ENCODE measurements at places on chromosomes 1 and 21.

DNA sequence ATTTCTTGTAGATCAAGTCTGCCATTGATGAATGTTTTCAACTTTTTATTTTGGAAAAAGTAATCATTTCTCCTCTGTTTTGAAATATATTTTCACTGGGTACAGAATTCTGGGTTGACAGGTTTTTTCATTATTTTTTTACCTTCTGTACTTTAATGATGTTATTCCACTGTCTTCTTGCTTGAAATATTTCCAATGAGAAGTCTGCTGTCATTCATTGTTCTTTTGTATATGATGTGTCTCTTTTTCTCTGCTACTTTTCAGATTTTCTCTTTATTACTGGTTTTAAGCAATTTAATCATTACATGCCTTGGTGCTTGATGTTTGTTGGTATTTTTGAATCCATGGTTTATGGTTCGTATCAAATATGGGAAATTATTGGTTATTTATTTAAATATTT is 22.4 kb upstream of the FOXO6 start:
- no peak for DNase-seq

- DNase-seq = no peak
Measured at GRCh38 chr1:178311164-178311563, 185.6 kb downstream of the CLEC20A start.

- no peak for DNase-seq
Measured at GRCh38 chr1:52562766-52563165, 9.9 kb upstream of the TUT4 start.

DNA sequence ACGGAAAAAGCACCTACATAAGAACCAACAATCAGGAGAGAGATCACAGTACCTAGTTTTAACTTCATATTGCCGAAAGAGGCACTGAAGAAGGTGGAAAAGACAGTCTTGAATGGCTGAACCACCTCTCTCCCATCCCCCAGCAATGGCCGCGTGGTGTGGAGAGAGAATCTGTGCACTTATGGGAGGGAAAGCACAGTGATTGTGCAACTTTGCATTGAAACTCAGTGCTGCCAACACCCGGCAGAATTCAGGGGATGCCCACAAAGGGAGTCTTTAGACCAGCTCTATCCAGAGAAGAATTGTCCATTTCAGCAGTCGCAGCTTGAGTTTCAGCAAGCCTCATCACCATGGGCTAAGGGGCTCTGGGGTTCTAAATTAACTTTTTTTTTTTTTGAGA is 186.3 kb upstream of the USP25 start:
- no peak for DNase-seq

GRCh38 chr1:45016767-45017166 is 4.7 kb downstream of the UROD start:
- DNase-seq = no peak

DNA sequence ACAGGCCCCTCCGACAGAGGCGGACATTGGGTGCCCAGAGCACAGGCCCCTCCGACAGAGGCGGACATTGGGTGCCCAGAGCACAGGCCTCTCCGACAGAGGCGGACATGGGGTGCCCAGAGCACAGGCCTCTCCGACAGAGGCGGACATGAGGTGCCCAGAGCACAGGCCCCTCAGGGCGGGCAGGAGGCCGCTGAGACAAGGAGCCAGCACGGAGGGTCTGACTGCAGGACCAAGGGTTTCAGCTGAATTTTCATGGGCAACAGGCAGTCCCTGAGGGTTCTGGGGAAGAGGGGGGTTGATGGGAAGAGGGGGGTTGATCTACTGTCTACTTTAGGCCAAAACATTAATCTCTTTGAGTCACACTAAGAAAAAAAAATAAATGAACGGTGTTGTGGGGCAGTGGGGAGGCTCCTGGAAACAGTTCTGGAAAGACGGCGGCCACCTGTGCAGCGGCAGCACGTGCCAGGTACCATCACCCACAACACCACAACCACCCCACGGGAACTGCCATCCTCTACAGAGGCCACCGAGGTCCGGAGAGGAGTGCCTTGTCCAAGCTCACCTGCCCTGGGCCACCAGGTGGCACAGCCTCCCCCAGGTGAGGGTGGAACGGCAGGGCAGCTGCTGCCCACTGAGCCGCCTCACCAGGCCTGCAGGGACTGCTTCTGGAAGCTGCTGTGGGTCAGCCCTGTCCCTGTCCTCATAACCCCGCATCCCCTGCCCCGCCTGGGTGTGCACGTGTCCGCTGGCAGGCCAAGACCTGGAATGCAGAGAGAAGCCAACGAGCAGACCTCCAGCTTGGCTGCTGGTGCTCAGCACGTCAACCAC is 20.5 kb downstream of the PRDM15 start:
- no peak for DNase-seq
